Kidney (tissue), 22 donors: ENCODE measurements at places on chromosomes 5 and 9. TPM values are rescaled to one million over a fixed set of nuclear protein-coding genes. Genes with fewer than 3 reads are reported as not detected.

PRR16 gene
- polyA plus RNA-seq = 2.4 TPM

ANKRD31 gene
- polyA plus RNA-seq = 0.17 TPM

CATSPER3 gene
- polyA plus RNA-seq = 1.4 TPM

C5orf46 gene
- polyA plus RNA-seq = not detected

FXN gene
- polyA plus RNA-seq = 21.1 TPM

DOLK gene
- polyA plus RNA-seq = 17.0 TPM

TMEM171 gene
- polyA plus RNA-seq = 17.7 TPM

EGFLAM gene
- 5.9 TPM for polyA plus RNA-seq

STC2 gene
- polyA plus RNA-seq = 2.1 TPM

ABLIM3 gene
- polyA plus RNA-seq = 20.1 TPM

HRCT1 gene
- polyA plus RNA-seq = 13.3 TPM

ABO gene
- polyA plus RNA-seq = 25.0 TPM

SLC36A3 gene
- polyA plus RNA-seq = not detected

ANKRD18B gene
- polyA plus RNA-seq = not detected

PCDHGA9 gene
- 0.54 TPM for polyA plus RNA-seq

PCDHB11 gene
- polyA plus RNA-seq = 0.47 TPM

LCP2 gene
- polyA plus RNA-seq = 4.6 TPM

EIF4E1B gene
- not detected for polyA plus RNA-seq

FREM1 gene
- 17.0 TPM for polyA plus RNA-seq

FGFR4 gene
- polyA plus RNA-seq = 50.2 TPM

EDIL3 gene
- 5.2 TPM for polyA plus RNA-seq

OR1N2 gene
- polyA plus RNA-seq = not detected

LCN12 gene
- polyA plus RNA-seq = 35.5 TPM

ZNF366 gene
- polyA plus RNA-seq = 0.22 TPM

PCDHA9 gene
- not detected for polyA plus RNA-seq

PLPP7 gene
- polyA plus RNA-seq = 5.5 TPM

PDE4D gene
- polyA plus RNA-seq = 9.2 TPM

CCL21 gene
- 42.8 TPM for polyA plus RNA-seq

NEURL1B gene
- polyA plus RNA-seq = 5.4 TPM

PCDHB6 gene
- polyA plus RNA-seq = 0.32 TPM

TMEM232 gene
- 4.8 TPM for polyA plus RNA-seq
